Lower lobe of right lung (tissue), 2 donors: ENCODE measurements at places on chromosomes 7 and 10.

GRCh38 chr7:36986948-36987724 is 262.8 kb upstream of the AOAH start:
- H3K4me1 ChIP-seq = peaks cover 20% of the 10 kb centered on the region
- no peaks in the 10 kb centered on the region for H3K27me3 ChIP-seq
- H3K36me3 ChIP-seq = no peaks in the 10 kb centered on the region
- H3K27ac ChIP-seq = no peak overlapping the region
- H3K4me3 ChIP-seq = no peak overlapping the region

DNA sequence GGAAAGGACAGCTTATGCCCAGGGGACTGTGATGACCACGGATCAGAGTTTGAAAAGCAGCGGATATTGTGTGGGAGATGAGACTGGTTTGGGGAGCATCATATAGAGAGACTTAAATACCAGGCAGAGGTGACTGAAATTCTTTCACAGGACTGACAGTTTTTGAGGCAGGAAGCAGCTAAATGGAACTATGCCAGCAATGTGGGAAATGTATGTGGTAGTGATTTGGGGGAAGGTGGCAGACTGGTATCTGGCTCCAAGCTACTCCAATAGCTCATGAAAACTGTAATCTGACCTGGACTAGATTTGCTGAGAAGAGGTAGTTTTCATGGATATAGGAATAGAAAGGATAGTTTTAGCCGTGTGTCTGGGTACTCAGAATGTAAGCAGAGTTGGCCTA is 592.6 kb downstream of the REEP3 start:
- no peak overlapping the region for H3K4me3 ChIP-seq
- no peak overlapping the region for H3K27ac ChIP-seq
- H3K27me3 ChIP-seq = no peaks in the 10 kb centered on the region
- DNase-seq = no peak
- H3K4me1 ChIP-seq = no peaks in the 10 kb centered on the region

DNA sequence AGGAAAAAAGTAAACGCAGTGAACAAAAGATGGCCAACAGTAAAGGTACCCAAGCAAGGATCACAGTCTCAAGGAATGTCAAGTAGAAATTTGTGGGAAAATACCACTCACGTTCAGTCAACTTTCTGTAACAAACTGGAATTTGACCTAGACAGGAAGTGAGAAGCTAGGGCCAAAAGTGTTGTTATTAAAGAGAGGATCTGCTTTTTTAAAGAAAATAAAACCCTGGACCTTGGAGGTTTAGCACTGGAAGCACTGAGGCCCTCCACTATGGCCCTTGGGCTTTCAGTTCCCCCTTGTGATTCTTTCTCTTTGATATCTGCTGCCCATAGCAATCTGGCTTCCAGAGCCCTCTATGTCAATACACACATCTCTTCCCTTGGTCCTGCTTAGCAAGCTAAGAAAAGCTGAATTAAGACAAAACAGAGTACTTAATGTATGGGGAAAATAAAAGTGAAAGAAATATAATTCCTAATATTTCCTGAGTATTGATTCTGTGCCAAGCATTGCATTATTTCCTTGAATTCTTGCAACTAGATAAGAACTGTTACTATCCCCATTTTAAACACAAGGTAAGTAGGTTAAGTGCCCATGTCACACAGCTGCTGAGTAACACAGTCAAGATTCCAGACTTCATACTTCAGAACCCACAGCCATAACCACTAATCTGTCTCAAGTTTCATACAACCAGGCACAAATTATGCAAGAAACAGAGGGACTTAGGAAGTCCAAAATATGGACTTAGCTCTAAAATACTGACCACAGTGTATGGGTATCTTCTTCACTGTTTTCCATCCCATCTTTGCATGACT is 2.6 kb upstream of the ZNF438 start:
- no peak for DNase-seq
- no peaks in the 10 kb centered on the region for H3K36me3 ChIP-seq
- peaks cover 41% of the 10 kb centered on the region for H3K4me1 ChIP-seq
- H3K4me3 ChIP-seq = no peak overlapping the region

DNA sequence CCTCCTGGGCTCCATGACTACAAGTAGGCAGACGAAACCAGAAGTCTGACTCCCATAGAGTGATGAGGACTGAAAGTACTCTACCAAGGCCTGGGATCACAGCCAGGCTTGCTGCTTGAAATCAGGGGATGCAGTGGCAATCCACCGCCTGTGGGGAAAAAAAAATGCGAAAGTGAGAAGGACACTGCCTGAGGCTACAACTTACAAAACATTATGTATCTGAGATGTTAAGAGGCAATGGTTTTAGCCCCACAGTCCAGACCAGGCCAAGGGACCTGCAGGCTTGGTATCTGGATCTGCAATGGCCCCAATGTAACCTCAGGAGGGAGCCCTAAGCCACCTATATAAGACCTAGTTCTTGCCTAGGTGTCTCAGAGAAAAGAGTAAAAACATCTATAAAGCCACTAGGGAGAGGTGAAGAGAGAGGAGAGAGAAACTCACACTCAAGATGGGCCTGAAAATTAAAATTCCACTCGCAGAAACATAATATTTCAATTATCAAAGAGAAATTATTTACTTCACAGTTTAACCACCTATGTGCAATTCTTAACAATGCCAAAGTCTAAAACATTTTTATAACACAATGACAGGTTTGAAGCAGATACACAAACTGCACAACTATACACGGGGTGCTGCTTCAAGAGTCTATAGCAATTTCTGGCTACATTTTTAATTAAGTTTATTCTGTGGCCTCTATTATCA is 13.9 kb downstream of the DNAJC1 start:
- H3K4me3 ChIP-seq = no peak overlapping the region
- no peak overlapping the region for H3K27ac ChIP-seq
- H3K36me3 ChIP-seq = no peaks in the 10 kb centered on the region

GRCh38 chr7:134959810-134960209 is 26.5 kb upstream of the AGBL3 start:
- H3K27me3 ChIP-seq = no peaks in the 10 kb centered on the region
- no peaks in the 10 kb centered on the region for H3K4me1 ChIP-seq
- no peak for DNase-seq
- H3K4me3 ChIP-seq = no peak overlapping the region

- H3K4me3 ChIP-seq = no peak overlapping the region
- no peak for DNase-seq
- H3K27ac ChIP-seq = no peak overlapping the region
- no peaks in the 10 kb centered on the region for H3K27me3 ChIP-seq
- H3K36me3 ChIP-seq = no peaks in the 10 kb centered on the region
These were observed 136.1 kb upstream of the TNRC18 start for GRCh38 chr7:5559576-5560240.
